ENCODE measurements at places on chromosomes 4 and X.

GRCh38 chr4:74189331-74190043, 31.6 kb downstream of the MTHFD2L start:
- peak; percentile 27 for DNase-seq

DNA sequence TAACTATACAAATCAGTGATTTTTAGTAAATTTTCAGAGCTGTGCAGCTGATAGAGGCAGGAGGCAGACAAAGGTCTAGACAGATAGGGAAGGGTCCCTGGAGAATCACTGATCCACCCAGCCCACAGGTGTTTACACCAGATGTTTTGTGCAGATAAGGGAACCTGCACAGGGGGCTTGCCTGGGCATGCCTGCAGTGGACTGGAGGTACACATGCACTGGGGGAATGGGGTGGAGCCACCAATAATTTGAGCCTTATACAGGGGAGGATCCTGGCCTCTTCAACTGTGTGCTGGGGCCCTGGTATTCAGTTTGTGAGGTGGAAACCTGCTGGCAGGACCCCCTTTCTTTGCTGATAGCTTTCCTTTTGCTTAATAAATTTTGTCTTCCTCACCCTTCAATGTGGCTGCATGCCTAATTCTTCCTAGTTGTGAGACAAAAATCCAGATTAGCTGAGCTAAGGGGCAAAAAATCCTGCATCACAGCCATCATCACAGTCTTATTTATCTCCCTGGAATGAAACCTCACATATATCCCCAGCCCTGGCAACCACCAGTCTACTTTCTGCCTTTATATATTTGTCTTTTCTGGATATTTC, 102.8 kb downstream of the KDM6A start:
- DNase-seq: no peak

- DNase-seq: no peak
Observed at GRCh38 chr4:53484911-53485657, 106.2 kb downstream of the LNX1 start.

DNA sequence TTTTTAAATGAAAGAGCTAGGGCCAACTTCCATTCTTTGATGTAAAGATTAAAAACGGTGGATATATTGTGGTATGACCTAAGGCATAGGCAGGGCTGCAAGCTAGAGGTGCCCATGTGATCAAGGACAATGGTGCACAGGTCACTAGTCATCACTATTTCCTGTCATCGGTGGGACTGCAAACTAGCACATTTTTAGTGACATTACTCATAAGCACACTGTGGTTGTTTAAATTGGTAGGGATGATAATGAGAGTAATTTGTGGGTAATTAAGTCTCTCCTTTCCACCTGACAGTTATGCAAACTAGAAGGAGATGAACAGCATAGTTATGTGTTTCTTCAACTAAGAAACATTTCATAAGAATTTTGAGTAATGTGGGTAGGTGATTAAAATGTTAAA, 85.4 kb downstream of the GPRIN3 start:
- no peak for DNase-seq

DNA sequence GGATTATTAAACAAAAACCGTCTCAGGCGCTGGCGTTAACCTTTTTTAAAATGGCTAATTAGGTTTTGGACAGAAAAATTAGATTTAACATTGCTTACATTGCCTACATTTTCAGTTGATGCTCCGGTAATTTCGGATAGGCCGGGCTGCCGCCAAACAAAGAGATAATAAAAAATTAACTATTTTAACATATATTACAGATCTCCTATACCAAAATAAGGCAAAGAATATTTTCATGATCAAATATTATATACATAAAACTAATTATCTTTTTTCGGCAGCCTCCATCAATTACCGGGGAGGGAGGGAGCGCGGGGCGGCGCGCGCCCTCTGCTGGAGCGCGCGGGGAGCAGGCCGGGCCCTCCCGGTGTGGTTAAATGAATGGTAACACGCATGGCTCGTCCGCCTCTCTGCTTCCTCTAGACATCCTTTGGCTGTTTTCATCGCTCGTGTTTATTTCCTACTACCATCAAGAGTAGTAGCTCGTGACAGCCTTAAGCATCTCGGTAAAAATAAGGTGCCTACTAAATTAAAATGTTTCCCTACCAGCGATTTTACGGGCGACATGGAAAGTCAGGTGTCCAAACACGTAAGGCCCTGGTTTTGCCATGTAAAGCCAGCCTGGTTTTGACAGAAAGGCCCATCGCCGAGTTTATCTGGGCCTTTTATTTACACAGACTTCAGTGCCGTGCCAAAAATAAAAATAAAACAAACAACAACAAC, 52.4 kb upstream of the TMEM33 start:
- DNase-seq: no peak

GRCh38 chr4:98232202-98232601, 29.0 kb upstream of the RAP1GDS1 start:
- no peak for DNase-seq

DNA sequence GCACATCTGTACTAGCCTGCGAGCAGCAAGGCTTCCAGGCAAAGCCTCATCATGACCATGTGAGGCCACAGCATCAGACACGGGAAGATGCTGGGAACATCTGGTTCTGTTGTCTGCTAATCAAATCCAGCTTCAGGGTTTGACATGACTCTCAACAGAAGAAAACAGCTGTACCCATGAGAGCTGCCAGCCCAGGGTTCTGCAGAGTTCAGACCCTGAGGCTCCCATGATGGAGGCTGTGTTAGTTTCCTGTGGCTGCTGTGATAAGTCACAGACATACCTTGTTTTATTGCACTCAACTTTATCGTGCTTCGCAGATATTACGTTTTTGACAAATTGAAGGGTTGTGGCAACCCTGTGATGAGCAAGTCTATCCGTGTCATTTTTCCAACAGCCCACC, 37.5 kb downstream of the JAKMIP1 start:
- DNase-seq: no peak

- no peak for DNase-seq
Observed at GRCh38 chr4:99847362-99847976, 30.8 kb downstream of the DAPP1 start.

- no peak for DNase-seq
Observed at GRCh38 chrX:75115707-75116413, 40.2 kb downstream of the ABCB7 start.

DNA sequence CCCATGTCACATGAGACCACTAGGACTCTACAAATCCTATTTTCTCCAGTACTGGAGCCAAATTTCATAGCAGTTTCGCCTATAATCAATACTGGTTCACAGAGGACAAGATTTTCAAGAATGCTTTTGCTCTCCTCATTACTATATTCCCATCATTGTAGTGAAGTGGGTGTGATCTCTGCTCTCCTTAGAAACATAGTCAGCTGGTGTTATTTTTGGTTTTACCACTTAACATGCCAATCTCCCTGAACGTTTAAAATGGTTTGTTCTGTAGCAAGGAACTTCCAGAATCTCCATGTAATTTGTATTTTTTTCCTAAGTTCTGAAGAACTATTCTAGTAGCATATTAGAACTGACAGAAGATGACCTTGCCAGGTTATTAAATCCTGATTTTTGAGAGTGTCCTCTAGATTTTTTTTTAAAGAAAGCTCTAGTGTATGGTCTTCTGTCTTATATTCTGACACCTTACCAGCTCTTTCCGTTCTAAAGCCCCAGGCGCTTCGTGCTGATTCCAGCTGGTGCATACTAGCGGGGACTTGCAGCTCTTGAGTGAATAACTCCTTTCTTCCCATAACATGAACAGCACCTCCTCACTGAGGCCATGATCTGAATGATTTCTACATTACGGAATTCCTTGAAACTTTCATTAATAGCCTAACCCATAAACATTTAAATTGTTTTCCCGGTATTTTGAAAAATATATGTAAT, 1372.9 kb downstream of the TECRL start:
- no peak for DNase-seq

DNA sequence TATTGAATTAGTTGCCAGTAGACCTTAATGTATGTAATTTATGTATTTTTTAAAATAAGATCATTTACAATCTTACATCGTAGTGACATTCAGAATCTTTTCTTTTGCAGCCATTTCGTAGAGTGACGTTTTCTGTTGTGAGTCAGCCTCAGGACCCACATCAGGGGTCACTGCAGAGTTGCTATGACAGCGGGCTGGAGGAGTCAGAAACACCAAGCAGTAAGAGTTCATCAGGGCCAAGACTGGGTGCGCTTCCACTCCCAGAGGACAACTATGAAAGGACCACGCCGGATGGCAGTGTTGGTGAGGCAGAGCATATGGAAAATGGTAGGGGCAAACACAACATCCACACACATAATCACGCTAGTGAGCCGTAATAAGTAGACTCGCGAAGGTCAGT, 199.9 kb downstream of the PCDH7 start:
- no peak for DNase-seq

GRCh38 chr4:38489011-38489861, 174.8 kb upstream of the KLF3 start:
- no peak for DNase-seq

DNA sequence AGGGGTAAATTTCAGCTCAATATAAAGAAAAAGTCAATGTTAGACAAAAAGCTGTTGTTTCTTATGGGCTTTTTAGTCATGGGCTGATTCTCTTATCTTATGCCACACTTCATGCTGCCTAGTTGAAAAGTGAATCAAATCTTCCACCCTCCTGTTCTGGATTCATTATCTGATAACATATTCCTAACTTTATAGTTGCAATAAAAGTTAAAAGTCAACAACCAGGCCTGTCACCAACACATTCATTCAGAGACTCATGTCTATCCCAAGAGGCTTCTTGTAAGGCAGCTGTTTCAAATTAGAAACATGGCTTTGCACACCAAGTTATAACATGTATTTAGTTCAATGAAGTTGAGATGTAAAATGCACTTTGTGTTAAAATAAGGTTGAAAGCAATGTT, 243.8 kb downstream of the ADAMTS3 start:
- DNase-seq: no peak

- DNase-seq: no peak
Observed at GRCh38 chrX:34146906-34147305, 14.8 kb upstream of the FAM47A start.

GRCh38 chr4:34628471-34628870, 1615.8 kb downstream of the ARAP2 start:
- DNase-seq: no peak

DNA sequence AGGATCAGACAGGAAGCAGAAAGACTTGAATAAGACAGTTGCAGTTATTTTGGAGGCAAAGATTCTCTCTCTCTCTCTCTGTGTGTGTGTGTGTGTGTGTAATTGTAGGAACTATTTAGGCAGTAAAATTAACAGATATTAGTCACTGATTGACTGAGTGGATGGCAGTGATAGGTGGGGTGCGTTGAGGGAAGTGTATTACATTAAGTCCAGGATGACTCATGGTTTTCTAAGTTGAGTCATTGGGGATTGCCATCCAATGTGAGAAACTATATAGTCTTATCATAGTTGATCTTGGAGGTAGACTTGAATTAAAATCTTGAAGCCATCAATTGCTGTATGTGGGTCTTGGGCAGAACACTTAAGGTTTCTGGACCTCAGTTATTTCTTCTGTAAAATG, 75.4 kb downstream of the AR start:
- no peak for DNase-seq

GRCh38 chrX:133185938-133186337, 32.2 kb downstream of the TFDP3 start:
- no peak for DNase-seq

DNA sequence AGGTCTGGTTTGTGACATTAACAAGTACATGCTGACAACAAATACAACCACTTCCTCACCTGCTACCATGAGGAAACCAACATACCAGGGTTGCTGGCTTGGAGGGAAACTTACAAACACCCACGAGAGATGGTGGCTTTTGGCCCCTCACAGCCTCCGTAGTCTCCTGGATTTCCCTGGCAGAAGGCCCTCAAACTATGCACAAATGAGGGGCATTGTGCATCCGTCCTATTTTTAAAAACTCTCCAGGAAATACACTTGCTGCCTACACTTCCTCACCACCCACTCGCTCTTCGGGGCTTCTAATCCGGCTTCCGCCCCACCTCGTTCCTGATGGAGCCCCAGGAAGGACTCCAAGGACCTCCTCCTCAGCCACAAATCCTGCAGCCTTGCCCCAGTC, 355.0 kb upstream of the GATB start:
- no peak for DNase-seq

- no peak for DNase-seq
Observed at GRCh38 chrX:139881130-139881529, 51.7 kb downstream of the ATP11C start.

DNA sequence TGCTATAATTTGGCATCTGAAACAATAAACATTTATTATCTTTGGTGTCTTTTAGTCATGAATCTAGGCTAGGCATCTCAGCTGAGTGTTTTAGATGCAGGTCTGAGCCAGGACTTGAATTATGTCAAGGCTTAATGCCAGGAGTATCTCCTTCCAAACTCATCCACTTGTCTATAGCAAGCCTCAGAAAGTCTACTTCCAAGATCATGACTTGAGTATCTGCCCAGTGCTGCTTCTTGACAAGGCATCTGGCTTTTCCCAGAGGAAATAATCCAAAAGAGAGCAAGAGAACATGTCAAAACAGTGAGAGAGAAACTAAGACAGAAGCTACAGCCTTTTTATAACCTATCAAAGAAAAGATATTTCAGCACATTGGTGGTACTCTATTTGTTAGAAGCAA, 1052.1 kb upstream of the PCDH10 start:
- no peak for DNase-seq

- DNase-seq: no peak
Observed at GRCh38 chr4:180581061-180581460, 1662.1 kb upstream of the TENM3 start.

DNA sequence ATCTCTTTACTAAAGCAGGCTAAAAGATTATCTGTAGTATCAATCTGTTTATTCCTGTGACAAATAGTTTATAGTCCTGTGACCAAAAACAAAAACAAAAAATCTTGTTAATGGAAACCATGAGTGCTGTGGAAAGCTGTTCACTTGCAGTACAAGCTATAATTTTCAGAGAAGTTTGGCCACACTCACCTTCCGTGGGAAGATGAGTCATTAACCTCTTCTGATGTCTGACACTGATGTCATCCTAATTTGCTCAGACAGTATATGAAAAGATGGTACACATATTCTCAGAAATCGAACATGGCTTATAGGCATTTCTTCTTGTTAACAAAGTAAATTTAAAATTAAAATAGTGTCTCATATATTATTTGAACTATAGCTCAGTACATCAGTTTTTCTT, 19.9 kb upstream of the ENPP6 start:
- no peak for DNase-seq

DNA sequence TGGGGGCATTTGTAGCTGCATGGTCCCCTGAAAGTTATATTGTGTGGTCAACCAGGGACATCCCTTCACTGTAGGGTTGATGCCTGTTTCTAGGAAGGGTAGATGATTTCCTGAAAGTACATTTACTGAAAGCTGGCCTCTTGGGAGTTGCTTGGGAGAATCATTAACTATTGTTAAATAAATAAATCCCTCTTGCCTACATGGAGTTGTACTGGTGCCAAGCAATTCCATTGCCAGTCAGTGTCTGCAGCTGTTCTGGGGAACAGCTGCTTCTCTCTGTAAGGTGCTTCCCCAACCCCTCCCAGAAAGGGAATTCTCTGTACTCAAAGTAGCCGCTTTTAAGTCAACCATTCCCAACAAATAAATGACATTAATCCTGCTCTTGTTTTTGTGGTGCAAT, 51.1 kb downstream of the C4orf51 start:
- no peak for DNase-seq

DNA sequence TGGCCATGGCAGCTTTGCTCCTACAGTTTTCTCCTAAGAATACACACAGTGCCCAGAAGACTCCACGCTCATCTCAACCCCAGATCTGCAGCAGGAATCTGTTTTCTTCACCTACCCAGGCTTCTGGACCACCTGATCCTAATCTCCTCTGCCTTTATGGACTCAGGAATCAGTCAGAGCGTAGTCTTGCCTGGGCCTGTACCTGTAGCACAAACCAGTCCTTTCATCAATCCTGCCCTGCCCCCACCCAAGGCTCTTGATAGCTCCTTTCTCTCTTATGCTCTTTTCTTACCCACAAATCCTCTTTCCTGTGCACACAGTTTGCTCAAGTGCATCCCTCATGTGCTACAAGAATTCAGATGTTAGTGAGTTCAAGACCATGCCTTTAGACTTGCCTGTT, 89.7 kb downstream of the ZNF718 start:
- no peak for DNase-seq

All from NCI-H1417 treated with DMSO at 0.1 percent for 48 hours (cell line).